ENCODE measurements at places on chromosomes 7 and 10.

GRCh38 chr7:149662591-149663095, 110.7 kb downstream of the ZNF467 start:
- DNase-seq: peak; percentile 17

- DNase-seq: peak; percentile 18
These were observed 220.7 kb downstream of the TNS3 start for GRCh38 chr7:47361236-47361635.

DNA sequence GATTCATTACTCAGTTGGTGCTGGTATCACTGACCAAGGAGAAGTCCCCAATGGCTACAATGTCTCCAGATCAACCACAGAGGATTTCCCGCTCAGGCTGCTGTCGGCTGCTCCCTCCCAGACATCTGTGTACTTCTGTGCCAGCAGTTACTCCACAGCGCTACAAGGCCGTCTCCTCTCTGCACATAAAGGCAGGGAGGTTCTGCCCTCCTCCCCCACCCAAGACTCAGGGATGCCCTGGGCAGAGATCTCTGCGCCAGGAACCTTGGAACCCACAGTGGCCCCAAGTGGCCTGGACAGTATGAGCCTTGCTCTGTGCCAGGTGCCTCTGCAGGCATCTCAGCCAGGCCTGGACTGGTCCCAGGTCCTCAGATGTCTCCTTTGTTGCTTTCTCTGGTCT, 193.4 kb upstream of the PRSS58 start:
- DNase-seq: no peak

DNA sequence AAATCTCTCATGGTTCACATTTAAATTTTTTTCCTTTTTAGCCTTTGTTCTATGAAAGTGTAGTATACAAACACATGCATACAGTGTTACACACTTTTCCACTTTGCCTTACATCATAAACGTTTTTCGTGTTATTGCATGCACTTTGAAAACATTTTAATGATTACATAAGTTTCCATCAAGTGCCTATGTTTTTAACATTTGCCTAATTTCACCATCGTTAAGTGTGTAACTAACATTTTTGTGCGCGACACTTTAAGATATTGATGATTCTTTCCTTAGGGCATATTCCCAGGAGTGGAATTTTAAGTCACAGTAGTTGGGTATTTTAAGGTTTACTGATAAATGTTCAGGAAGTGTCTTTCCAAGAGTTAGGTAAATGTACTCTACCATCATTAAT, 1.5 kb upstream of the FRAT2 start:
- peak; percentile 27 for DNase-seq

GRCh38 chr10:74880041-74880440, 53.6 kb downstream of the KAT6B start:
- DNase-seq: no peak

GRCh38 chr7:158461824-158462223, 125.8 kb downstream of the PTPRN2 start:
- DNase-seq: no peak

GRCh38 chr10:63214571-63214970, 81.4 kb downstream of the NRBF2 start:
- no peak for DNase-seq

GRCh38 chr7:71511361-71511807, 379.4 kb downstream of the GALNT17 start:
- no peak for DNase-seq

DNA sequence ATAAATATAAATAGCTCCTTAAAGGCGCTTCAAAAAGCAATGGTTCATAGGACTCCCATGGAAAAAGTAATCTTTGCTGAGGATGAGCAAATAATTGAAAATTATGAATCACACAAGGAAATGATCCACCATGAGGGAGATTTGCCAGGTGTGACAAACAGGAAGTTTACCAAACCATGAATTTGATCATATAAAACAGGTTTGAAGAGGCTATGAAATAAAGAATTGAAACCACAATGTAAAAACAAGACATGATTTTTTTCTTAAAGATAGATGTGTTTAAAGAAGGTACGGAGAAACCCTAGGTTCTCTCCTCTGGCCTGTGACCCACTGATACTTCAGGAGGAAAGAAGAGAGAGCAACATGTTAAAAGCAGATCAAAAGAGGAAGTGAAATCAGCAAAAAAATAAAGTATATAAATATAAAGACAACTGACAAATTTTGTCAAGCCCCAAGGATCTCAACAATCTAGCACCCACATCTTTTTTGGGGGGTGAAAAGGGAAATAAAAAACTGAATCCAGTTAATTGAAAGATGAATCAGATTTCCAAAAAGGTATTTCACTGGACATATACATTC, 111.3 kb upstream of the ASAH2 start:
- DNase-seq: no peak

DNA sequence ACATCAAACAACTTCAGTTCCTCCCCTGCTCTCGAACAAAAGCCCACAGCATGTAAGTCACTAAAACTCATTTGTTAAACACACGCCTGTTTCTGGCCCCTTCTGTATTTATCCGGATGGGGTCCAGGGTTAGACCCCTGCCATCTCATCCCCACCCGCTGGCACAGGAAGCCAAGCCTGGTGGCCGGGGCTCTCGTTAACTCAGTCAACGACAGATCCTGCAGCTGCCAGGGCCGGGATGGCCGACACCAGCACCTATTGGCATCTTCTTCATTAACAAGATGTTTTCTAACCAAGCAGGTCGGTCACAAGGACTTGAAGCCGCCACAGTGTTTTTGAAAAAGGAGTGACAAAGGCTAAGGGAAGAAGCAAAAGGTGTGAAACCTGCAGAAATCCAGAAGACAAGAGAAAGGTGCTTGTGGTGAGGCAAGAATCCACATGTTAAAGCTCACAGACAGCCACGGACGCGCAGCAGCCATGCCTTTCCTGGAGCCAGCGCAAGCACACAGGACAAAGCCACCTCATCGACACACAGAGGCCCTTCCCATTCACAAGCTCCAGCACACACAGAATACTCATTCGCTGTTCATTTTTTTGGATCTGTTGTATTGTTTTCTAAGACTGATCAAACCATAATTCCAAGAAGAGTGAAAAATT, 202.7 kb downstream of the DIP2C start:
- DNase-seq: no peak

GRCh38 chr7:36827726-36828703, 103.7 kb upstream of the AOAH start:
- DNase-seq: peak; percentile 36

GRCh38 chr7:3482147-3482921, 181.3 kb downstream of the SDK1 start:
- DNase-seq: no peak

- peak; percentile 81 for DNase-seq
These were observed 652 bp downstream of the KAZALD1 start for GRCh38 chr10:101062232-101063049.

DNA sequence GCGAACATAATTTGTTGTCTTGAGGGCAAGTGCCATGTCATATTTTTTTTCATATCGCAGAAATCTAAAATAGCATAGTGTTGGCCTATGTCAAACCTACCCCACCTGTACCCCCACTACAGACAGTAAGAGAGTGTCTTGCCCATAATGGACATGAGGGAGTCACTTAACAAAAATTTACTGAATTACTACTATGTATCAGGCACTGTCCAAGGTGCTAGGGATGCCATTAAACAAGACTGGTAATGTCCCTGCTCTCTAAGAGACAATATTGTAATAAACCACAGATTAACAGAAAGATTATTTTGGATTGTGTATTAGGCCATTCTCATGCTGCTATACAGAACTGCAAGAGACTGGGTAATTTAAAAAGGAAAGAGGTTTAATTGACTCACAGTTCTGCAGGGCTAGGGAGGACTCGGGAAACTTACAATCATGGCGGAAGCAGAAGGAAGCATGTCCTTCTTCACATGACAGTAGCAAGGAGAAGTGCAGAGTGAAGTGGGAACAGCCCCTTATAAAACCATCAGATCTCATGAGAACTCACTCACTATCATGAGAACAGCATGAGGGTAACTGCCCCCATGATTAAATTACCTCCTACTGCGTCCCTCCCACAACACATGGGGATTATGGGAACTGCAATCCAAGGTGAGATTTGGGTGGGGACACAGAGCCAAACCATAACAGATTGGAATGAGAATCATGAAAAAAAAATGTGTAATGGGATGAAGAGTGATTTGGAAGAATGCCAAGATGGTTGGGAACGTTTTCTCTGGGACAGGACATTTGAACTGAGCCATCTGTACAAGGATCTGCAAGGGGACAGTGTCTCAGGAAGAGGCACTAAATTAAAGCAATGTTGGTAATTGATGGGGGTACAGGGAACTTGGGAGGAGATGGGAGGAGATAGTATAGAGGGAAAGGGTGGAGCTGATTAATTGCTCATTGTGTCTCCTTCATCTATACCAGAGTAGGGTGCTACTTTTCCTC, 108.5 kb downstream of the FAM107B start:
- DNase-seq: peak; percentile 15
